ENCODE measurements at places on chromosomes 2 and 18.

GRCh38 chr18:3383381-3383915 lies 66.5 kb upstream of the TGIF1 start:
- no peak for DNase-seq

- no peak for DNase-seq
Measured at GRCh38 chr2:191601060-191601459, 76.9 kb upstream of the NABP1 start.

GRCh38 chr2:134634054-134634753 lies 84.6 kb downstream of the TMEM163 start:
- no peak for DNase-seq

- DNase-seq: no peak
Measured at GRCh38 chr18:36408606-36409005, 111.1 kb downstream of the FHOD3 start.

DNA sequence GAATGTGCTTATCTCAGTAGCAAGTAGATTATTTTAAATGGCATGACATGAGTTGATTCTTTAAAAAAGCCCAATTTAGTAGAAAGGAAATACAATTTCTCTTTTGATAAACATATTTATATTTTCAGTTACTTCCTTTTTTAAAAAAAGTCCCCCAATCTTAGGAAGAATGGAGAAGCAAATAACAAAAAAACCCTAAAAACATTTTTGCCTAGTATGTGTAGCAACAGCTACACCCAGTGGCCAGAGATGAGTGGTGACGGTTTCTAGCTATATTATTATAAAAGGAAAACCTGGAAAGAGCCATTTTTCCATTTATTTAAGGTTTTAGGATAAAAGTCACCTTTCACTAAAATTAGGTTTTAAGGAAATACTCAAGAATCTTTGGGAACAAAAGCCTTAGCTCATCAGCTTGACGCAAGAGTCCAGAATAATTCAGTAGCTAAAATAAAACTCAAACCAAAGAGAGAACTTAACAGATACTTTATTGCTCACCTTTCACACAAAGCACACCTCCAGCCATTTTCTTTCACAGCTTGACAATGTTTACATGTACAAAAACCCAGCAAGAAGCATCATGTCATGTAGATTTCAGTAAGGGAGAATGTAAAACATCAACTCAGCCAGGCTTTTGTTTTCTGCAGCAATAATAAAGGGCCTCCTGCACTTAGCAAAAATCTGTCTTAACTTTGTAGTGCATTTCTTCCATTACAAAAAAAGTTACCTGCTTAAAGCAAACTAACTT lies 15.7 kb downstream of the FAM98A start:
- DNase-seq: peak; percentile 5

GRCh38 chr2:1662606-1663180 lies 81.6 kb downstream of the PXDN start:
- DNase-seq: no peak

All from GM12864 (cell line).